ENCODE measurements at places on chromosomes 16 and 17.

GRCh38 chr17:17888821-17889220 is 52.0 kb upstream of the SREBF1 start:
- no peak for DNase-seq

DNA sequence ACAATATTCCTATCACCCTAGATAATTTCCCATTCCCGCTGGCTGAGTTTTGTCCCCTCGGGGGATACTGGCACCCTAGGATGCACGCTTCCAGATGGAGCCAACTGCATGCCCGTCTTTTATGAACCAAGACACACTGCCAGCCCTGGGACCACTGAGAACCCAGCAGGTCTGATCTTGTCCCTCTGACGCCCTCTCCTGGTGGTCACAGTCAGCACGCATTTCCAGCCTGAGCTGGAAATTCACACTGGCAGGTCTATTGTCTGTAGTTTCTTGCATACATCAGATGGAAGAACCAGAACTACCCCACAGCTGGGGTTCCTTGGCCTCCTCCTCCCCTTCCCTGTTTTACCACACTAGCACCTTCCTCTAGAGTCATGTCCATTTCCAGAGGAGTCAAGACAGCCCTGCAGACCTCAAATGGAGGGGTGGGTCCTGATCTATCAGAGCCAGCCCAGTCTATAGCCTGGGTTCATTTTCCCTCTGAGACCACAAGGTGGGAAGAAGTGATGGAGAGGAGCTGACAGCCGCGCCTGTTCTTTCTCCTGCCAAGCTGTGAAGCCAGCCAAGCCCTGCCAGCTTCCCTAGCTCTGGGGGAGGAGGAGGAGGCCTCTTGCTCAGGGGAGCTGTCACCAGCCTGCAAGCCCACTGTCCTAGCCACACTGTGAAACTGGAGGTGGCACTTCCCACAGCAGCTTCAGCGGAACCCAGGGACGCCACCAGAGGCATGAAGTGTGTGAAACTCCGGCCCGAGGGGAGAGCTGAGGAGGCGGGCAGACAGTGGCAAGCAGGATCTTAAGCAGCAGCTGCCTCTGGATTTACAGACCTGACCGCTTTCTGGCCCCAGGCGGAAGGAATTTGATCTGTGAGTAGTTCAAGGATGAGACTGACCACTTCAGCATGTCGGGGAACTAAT is 29.3 kb downstream of the MXRA7 start:
- DNase-seq: peak; percentile 68

DNA sequence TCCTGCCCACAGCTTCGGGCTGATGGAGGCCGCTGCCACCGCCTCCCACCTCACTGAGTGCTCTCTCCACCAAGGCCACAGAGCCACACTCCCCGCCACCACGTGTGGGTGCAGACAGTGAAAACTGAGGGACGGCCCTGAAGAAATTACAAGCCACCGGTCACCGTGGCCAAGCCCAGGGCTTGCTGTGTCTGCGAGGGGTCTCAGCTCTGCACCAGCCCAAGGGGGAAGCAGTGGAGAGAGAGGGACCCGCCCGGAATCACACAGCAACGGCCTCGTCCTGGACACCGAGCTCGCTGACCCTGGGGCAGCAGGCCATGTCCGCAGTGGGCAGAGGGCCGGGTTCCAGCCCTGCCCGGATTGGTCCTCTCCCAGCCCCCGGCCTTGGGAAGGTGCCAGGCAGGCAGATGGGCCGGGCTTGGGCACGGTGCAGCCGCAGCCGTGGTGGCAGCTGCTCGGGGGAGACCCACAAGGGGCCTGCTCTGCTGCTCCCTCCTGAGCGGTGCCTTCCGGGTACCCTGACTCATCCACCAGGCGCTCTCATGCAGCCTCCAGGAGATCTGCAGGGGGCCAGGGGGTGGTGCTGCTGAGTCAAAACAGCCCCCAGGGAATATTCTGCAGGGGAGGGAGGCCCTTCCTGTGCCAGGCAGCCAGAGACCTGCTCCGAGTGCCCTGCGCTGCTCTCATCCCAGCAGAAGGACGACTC is 52.0 kb downstream of the CBFA2T3 start:
- DNase-seq: peak; percentile 68

GRCh38 chr17:30594223-30594952 is 117.2 kb downstream of the GOSR1 start:
- no peak for DNase-seq

- DNase-seq: no peak
These were observed 21.6 kb upstream of the MED9 start for GRCh38 chr17:17455173-17455572.

DNA sequence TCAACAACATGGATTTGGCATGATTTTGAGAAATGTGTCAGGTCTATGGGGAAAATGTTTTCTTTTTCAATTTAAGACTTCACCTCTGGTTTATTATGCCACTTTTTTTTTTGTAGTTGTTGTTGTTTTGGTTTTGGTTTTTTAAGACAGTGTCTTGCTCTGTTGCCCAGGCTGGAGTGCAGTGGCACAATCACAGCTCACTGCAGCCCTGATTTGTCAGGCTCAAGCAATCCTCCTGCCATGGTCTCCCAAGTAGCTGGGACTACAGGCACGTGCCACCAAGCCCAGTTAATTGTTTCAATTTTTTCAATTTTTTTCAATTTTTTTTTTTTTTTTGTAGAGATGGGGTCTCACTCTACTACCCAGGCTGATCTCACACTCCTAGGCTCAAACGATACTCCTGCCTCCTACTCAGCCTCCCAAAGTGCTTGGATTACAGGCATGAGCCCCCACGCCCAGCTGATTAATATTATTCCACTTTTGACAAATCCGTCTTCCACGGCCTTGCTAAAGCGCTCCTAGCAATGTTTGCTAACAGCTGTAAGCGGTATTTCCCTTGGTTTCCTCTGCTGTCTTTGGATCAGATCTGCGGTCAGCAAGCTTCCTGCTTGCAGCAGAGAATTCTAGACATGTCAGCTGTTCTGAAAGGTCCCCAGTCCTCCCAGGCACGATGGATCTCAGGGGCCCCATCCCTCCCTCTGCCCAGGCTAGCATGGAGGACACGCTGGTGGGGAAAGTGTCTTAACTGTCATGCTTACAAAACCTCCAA is 7.0 kb upstream of the MILR1 start:
- DNase-seq: no peak

DNA sequence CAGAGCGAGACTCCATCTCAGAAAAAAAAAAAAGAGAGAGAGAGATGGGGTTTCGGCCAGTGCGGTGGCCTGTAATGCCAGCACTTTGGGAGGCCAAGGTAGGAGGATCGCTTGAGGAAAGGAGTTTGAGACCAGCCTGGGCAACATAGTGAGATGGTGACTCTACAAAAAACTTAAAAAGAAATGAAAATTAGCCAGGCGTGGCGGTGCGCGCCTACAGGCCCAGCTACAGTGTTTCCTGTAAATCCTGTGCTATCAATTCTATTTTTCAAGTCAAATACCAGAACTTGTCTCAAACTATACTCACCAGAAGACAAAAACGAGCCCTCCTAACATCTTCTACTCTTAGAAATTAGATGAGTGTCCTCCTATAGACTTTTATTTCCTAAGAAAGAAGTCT is 19.3 kb downstream of the UBE2O start:
- no peak for DNase-seq

GRCh38 chr17:7982666-7983065 is 19.7 kb upstream of the GUCY2D start:
- no peak for DNase-seq

- DNase-seq: no peak
These were observed 150.3 kb downstream of the C16orf95 start for GRCh38 chr16:87166934-87167333.

- DNase-seq: no peak
These were observed 54.1 kb downstream of the IGF2BP1 start for GRCh38 chr17:49051269-49051668.

GRCh38 chr17:80858301-80859001 is 133.2 kb upstream of the CHMP6 start:
- DNase-seq: no peak

DNA sequence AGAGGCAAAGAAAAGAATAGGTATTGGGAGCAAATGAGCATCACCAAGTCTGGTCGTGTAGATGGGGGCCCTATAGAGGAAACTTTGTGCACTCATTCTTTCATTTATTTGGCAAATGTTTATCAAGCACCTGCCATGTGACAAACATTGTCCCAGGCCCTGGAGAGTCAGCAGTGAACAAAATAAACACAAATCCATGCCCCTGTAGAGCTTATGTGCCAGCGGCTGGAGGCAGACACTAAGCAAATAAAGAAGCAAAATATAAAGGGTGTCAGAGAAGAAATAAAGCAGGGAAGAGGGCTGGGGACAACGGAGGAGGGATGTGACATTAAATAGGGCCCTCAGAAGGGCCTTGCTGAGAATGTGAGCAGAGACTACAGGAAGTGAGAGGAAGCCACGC is 45.5 kb downstream of the KATNIP start:
- DNase-seq: no peak

GRCh38 chr16:82328881-82329469 is 159.0 kb upstream of the MPHOSPH6 start:
- DNase-seq: no peak

DNA sequence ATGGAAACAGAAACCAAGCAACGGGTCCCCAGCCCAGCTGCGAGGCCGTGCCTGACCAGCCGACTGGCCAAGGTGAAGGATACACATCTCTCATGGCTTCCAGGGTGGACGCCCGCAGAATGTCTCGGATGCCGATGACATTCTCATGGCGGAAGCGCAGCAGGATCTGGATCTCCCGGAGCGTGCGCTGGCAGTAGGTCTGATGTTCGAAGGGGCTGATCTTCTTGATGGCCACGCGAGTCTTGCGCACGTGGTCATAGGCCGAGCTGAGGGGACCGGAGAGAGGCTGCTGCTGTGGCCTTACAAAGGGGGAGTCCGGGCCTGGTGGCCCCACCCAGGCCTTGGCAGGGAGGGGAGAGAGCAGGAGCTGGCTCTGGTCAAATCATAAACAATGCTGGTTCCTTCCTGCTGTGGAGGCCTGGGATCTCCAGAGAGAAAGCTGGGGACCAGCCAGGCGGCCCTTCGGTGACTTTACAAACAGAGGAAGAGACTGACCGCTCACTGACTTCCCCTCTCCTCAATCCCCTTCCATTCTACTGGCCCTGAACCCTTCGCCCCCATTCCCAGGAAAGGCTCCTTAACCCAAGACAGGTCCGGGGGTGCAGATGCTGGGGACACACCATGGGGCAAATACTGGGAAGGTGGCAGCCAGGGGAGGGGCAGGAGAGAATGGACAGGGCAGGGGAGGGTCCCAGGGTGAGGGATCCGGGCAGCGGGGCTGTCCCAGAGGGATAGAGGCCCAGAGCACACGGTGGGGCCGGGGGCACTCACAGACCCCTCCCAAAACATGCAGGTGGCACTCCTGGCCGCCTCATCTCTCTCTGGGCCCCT is 1.1 kb downstream of the MAPK3 start:
- DNase-seq: no peak

DNA sequence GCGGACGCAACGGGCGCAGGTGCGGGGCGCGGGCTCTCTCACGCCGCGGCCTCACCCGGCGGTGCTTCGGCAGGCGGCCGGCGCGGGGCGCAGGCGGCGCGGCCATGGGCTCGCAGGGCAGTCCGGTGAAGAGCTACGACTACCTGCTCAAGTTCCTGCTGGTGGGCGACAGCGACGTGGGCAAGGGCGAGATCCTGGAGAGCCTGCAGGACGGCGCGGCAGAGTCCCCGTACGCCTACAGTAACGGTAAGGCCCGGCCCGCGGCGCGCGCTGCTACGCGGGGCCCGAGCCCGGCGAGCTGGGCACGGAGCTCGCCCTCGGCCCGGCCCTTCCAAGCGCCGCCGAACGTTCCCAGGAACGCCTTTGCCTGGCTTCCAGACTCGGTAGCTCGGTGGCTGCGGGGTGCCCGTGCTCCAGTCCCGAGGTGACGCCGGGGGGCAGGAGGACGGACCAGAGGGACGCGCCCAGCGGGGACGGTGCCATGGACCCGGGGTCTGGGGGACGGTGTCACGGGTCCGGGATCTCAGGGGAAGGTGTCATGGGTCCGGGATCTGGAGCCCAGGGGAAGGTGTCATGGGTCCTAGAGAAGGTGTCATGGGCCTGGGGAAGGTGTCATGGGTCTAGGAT is 435 bp downstream of the RAB40C start:
- DNase-seq: no peak

DNA sequence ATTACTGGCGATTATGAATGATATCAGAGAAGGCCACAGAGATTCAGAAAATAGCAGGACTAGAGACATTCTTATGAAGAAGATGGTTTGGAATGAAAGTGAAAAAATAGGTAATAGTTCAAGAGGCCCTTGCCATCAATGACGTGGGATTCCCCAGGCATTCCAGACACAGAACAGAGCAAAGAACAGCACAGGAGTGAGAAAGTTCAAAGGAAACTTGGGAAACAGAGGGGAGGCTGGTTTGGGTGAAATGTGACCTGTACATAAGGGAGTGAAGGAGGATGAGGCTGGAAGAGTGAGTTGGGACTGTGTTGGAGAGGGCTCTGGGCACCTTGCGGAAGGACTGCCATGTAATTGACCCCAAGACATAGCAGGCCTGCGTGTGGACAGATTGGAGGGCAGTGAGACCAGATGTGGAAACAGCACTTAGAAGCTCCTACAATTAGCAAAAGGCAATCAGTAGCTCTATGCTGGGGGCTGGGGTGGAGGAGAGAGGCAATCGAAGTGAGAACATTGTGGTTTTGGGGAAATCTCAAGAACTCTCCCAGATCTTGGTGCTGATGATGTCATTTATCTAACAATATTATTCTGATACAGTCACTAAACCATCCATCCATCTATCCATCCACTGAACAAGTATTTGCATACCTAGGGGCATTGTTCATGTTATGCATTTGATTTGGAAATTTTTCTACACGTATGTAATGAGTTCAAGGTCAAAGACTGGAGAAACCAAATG is 365.3 kb upstream of the ZFHX3 start:
- DNase-seq: no peak

DNA sequence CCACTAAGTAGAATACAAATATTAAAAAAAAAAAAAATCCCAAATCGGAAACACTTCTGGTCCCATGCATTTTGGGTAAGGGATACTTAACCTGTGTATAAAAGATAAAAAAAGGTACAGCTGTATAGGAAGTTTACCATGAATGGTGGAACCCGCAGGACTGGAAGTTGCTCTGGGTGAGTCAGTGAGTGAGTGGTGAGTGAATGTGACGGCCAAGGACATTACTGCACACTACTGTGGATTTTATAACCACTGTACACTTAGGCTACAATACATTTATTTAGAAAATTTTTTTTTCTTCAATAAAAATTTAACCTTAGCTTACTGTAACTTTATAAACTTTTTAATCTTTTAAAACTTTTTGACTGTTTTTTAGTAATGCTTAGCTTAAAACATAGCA is 71.3 kb upstream of the BCAR1 start:
- DNase-seq: no peak

DNA sequence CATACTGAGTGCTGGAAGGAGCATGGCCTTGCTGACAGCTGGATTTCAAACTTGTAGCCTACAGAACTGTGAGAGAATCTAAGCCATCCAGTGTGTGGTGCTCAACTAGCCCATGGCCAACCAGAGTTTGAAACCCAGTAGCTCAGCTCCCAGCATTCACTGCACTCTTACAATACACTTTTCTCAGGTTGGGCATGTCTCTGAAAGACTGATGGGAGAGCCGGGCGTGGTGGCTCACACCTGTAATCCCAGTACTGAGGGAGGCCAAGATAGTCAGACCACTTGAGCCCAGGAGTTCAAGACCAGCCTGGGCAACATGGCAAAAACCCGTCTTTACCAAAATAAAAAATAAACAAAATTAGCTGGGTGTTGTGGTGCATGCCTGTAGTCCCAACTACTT is 3.8 kb downstream of the CPNE2 start:
- DNase-seq: no peak

- no peak for DNase-seq
These were observed 69.9 kb downstream of the GSG1L start for GRCh38 chr16:27993587-27993986.

- no peak for DNase-seq
These were observed 1.5 kb downstream of the FGF11 start for GRCh38 chr17:7440834-7441195.

All from NCI-H524 treated with DMSO at 0.1 percent for 48 hours (cell line).